Fibroblast of skin of right biceps (primary cell): ENCODE measurements at places on chromosomes 5 and 9.

DNA sequence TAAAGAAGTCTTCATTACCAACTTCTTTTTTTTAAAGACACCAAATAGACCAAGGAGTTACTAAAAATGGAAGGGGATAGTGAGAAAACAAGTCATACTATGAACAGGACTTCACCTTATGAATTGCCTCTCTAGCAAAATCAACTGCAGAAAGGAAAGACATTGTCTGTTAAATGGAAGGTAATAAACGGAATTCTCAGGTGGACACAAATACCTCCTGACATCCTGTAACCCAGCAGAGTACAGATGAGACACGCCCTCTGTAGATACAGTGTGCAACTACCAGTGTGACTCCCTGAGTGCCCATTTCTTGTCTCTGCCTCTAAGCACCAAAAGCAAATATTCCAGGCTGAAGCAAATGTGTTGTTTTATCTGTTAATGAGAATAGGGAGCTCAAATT lies 12.2 kb upstream of the PLPP1 start:
- no peak for DNase-seq

DNA sequence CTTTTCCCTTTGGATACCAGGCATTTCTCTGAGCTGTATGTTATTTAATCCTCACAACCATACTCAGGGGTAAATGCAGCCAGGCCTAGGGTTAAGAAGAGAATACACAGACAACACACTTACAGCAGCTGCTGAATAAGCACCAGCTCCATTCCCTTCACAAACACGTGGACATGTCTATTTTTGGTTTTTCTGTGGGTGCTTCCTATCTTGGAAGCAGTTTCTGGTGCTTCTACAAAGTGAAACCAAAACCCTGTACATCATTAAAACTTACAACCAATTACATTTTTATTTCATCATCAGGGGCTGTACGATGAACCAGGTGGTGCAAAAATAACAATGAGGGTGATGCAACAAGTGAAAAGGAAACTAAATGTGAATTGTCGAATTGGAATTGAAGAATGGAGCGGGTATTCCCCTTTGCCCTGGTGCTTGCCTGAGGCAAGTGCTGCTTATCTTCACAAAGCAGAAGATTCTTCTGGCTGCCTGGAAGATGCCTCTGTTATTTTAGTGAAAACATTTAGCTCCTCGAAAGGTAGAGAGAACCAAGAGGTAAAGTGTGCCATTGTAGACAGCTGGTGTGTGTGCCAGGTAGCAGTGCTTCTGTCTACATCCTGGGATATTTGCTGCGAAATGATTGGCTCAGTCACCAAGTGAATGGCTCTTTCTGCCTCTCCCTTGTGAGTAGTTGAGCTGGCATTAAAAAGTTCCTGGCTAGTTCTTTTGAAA lies 18.6 kb upstream of the IFNB1 start:
- DNase-seq, result peak; percentile 28

DNA sequence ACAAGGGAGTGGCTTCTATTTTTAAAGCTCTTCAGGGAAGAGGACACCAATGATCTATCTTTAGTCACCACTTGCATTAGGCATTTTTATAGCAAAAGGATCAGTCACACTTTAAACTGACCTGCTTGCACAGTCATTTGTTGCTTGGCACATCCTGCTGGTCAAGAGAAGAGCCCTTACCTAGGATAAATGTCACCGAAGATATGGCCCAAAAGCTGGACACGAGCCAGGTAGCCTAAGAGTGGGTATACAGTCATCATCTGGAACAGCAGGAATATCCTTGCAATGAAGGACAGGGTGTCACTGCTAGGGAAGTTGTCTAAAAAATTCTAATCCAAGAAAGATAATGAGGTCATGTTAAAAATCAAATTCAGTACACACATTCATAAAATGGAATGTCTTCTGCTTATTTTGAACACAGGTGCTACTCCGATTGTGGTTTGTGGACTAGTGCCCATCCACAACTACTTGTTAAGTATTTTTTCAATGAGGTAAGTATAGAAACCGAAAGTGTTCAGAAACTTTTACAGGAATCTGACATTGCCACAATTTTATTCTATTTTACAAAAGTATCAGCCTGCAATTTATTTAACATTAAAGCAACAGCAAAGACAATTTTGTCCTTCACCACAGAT lies 78.4 kb downstream of the SLC38A9 start:
- peak; percentile 41 for DNase-seq

DNA sequence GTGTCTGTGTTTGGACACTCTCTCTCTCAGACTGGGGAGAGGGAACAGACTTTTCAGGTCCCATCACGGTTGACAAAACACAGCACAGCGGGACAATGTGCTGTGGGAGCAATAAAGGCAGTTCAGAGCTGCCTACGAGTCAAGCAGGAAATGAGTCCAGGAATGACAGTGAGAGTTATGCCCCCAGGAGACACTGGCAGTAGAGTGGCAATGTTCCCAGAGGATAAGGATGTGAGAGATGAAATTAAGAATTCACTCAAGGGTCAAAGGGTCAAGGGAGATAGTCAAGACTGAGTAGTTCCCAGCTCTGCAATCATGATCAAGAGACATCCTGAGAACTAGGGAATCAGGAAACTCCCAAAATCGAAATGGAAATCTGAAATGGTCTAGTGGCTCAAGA lies 156.1 kb downstream of the LURAP1L start:
- peak; percentile 59 for DNase-seq

DNA sequence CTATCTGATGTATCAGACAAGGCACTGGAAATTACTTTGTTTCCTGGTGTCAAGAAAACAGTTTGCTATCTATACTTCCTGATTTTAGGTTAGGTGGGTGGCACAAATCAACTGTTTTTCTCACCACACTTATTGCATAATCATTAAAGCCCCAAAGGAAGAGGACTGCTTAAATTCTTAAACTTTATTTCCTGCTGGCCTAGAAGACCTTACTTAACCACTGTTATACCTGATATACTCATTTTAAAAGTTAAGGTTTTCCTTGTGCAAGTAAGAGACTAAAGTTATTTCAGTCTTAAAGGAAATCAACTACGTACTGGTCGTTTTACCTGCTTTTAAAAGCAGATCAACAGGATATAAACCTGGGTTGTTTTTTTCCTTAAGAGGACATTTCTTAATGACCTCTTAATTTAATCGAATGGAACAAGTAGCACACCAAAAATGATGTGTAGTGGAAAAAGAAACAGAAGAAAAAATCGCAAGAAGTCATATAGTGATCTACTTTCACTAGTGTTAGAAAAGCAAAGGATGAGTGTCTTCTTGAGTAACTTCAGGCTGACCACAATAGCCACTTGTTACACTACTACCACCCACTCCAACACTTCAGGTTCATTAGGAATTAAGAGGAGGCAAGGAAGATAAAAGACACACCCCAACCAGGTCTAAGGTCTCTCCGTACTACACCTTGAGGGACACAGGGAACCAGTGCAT lies 974 bp downstream of the CLINT1 start:
- peak; percentile 4 for DNase-seq

DNA sequence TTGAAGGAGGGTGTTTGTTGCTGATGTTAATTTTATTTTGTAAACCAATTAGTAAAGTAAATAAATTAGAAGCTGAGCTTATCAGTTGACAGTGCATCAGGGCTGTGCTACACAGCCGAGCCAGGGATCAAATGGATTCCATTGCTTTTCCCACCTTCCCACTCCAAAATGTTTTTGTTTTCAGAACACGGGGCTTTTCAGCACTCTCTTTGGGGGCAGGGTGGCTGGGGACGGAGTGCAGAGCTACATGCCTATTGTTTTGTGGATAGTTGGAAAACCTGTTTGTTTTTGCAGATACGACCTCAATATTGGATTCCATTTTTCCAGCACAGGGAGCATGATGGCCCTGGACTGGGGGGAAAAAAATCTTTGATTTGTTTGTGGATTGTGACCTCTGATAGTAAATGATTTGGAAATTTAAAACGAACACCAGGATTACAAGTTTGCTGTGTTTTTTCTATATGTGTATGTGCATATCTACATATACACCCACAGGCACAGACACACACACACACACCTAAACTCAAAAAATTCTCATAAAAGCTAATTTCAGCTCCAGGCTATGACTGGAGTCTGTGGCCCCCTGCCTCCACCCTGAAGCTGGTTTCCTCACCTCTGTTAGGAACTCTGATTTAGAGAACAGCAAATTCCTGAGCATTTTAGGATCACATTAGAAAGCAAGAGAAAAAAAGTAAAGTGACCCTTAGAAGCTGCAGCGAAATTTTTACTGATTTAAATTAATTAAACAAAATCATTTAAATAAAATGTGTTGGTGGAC lies 371.7 kb upstream of the IRX2 start:
- DNase-seq, result no peak

DNA sequence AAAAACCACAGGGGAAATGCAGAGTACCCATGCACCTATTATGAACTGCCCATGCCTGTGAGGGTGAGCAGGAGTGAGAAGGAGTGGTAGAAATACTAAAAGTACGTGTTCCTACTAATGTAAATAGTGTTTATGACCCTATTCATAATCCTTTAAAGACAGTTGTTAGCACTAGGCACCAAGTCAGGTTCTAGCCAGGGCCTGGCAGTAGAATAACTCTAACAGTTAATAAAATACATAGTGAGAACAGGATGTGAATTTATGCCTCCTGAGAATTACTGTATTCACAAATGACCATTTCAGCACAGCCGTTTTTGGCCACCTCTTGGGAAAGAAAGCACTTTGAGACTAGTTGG lies 103.2 kb upstream of the TARS1 start:
- no peak for DNase-seq

GRCh38 chr5:159660401-159660800 lies 255.9 kb upstream of the ADRA1B start:
- peak; percentile 38 for DNase-seq

GRCh38 chr5:57889558-57889957 lies 406.9 kb upstream of the ACTBL2 start:
- DNase-seq, result peak; percentile 91

- peak; percentile 35 for DNase-seq
Measured at GRCh38 chr5:109929911-109930310, 240.2 kb downstream of the MAN2A1 start.

GRCh38 chr9:137411260-137411644 lies 11.7 kb downstream of the EXD3 start:
- no peak for DNase-seq

DNA sequence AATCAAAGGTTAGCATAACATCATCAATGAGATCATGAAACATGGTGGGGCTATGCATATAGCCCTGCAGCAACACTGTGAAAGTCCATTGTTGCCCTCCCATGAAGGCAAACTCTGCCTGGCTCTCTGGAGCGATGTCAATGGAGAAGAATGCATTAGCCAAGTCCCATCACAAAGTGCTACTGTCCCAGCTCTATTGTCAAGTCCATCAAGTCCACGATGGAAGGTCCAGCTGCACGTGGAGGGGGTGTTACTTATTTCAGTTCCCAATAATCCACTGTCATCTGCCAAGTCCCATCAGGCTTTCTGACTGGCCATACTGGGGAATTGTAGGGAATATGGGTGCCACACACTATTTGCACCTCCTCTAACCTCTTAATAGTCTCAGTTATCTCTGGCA lies 10.8 kb downstream of the DMAC1 start:
- DNase-seq, result no peak

- DNase-seq, result no peak
Measured at GRCh38 chr9:69083321-69083720, 47.8 kb downstream of the FXN start.

GRCh38 chr5:123080215-123080614 lies 8.8 kb upstream of the PRDM6 start:
- DNase-seq, result no peak

DNA sequence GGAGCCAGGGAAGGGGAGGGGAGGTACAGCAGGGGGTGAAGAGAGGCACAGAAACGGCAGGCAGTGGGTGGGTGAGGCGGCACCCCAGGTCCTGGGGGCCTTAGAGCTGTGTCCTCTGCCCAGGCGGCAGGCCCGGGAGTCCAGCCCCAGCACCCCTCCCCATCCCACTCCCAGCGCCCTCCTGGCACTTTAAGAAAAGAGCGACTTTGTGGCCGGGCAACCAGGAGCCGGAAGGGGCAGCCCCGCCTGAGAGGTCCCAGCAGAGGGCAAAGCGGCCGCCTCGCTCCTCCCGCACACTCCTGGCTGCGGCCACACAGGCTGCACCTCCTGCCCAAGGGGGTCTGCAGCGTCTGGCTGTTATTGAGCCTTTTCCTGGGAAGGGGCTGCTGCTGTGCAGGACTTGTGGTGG lies 42.6 kb downstream of the NACC2 start:
- no peak for DNase-seq

DNA sequence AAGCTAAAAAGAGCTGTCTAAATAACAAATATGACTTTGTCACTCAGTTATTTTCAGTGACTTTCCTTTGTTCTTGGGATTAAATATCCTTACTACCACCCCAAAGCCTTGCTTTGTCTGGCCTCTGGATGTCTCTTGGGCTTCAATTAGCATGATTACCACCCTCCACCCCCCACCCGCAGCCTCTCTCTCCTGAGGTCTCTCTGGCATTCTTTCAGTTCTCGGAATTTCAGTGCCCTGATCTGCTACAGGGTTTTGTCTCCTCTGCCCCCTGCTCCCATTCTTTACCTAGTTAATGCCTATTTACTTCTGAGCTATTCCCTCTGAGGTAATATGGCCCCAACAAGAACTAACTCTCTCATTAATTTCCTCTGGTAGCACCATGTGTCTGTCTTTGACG lies 376.4 kb downstream of the DEPDC1B start:
- no peak for DNase-seq

DNA sequence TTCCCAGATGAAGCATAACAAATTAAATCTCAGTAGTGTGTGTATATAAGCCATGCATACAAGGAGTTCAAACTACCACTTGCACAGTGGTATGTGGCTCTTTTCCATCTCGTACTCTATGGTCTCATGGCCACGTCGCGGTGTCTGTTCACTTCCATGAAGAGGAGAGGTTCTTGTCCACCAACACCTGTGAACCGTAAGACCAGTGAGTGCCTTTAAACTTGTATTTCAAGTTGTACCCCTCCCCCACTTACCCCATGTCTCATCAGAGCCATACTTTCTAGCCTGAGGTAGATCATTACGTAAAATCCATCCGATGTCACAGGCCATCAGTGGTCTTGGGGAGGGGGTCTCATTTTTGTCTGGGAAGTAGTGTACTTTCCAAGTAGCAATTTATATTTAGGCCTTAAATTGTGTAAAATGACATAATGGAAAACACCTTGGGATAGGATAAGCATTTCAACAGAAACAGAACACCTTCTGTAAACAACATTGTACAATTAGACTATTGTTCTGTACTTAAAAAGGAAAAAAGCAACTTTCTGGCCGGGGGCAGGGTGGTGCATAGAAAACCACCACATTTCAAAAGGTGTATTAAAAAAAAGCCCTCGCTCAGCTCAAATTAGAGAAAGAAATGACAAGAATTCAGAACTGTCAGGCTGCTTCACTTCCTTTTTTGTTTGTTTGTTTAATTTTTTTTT lies 163.0 kb downstream of the SMARCA2 start:
- DNase-seq, result no peak

- peak; percentile 51 for DNase-seq
Measured at GRCh38 chr5:153276151-153276550, 214.3 kb upstream of the GRIA1 start.
